ENCODE measurements at places on chromosomes 1 and 21.

- no peak for DNase-seq
Observed at GRCh38 chr1:7407544-7407895, 363.6 kb upstream of the VAMP3 start.

DNA sequence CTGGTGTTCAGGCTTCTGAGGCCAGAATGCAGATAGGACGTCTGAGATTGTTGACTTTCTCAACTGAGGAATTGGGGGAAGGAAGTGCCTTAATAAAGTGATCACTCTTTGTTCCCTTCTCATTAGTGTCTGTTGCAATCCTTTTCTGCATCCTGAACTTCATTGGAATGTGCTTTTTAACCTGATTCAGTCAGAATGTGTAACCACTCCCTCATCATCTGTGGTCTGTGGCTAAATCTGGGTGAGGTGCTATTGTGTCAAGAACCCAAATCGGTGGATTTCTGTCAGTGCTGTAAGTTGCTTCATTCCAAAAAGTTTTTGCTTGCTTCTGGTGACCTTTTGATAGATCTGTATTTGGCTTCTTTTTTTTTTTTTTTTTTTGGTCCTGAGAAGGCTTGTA is 38.2 kb downstream of the ARID1A start:
- no peak for DNase-seq

GRCh38 chr1:242467556-242468145 is 56.8 kb downstream of the PLD5 start:
- DNase-seq, result peak; percentile 8

GRCh38 chr1:119879510-119880434 is 16.5 kb downstream of the ADAM30 start:
- DNase-seq, result no peak

DNA sequence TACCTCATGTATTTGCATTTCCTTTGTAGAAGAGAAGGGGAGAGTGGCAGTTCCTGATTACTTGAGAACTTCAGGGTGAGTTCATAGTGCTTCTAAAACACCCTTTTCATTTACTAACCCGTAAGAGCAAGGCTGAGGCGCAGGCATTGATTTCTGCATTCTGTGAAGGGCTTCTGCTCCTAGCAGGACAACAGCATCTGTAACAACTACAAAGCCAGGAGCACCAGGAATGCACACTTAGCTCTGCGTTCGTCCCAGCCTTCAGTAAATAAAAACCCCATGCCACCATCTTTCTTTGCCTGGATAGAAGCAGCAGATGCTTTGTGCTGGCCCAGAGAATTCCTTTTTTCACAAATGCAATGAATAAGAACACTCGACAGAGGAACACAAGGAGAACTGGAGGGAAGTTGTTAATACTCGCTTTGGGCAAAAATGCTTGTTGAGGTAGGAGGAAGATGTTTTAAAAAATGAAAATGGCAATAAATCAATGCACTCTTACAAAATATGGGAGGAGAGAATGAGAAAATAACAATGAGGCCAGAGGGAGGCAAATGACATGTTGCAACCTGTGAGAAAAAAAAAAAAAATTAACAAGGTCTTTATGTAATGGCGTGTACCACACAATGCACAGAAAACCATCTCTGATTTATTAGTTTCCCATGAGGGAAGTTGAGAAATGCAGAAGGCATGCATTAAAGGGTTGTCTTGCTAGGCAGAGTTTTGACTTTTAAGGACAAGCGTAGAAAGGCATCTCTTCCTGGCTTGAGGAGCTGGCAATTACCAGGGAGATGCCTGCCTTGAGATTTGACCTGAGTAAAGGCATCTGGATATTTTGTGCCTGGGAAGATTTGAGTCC is 418.8 kb downstream of the DISC1 start:
- DNase-seq, result no peak

- peak; percentile 73 for DNase-seq
Observed at GRCh38 chr1:205313563-205314308, 7.8 kb downstream of the NUAK2 start.

- DNase-seq, result peak; percentile 82
Observed at GRCh38 chr21:34679051-34679450, 10.3 kb downstream of the CLIC6 start.
